ENCODE measurements at places on chromosomes 3 and 15.

- DNase-seq, result no peak
Observed at GRCh38 chr3:184503647-184504046, 57.9 kb upstream of the EPHB3 start.

- DNase-seq, result no peak
Observed at GRCh38 chr3:193951859-193952258, 184.1 kb upstream of the HES1 start.

- DNase-seq, result no peak
Observed at GRCh38 chr15:94910166-94910565, 678.8 kb downstream of the MCTP2 start.

GRCh38 chr3:77524463-77524862, 484.6 kb downstream of the ROBO2 start:
- DNase-seq, result no peak

- DNase-seq, result no peak
Observed at GRCh38 chr3:30658328-30659052, 52.1 kb downstream of the TGFBR2 start.

DNA sequence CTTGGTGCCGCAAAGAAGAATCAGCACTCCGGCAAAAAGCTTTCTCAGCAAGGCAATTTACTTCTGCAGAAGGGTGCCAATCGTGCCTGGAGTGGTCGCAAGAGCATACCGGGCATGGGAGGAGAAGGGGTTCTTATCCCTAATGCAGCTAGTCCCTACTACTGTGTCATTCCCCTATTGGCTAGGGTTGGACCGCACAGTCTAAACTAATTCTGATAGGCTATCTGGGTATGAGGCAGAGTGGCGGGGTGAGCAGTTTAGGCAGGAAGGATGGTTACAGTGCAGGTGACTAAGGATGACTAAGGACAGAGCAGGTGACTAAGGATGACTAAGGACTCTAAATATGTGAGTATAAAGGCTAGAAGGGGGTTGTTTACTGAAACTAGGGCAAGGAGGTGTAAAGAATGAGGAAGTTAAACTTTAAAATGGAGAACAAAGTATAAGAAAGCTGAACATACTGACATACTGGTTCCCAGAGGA, 52.9 kb downstream of the PGBD4 start:
- DNase-seq, result no peak

DNA sequence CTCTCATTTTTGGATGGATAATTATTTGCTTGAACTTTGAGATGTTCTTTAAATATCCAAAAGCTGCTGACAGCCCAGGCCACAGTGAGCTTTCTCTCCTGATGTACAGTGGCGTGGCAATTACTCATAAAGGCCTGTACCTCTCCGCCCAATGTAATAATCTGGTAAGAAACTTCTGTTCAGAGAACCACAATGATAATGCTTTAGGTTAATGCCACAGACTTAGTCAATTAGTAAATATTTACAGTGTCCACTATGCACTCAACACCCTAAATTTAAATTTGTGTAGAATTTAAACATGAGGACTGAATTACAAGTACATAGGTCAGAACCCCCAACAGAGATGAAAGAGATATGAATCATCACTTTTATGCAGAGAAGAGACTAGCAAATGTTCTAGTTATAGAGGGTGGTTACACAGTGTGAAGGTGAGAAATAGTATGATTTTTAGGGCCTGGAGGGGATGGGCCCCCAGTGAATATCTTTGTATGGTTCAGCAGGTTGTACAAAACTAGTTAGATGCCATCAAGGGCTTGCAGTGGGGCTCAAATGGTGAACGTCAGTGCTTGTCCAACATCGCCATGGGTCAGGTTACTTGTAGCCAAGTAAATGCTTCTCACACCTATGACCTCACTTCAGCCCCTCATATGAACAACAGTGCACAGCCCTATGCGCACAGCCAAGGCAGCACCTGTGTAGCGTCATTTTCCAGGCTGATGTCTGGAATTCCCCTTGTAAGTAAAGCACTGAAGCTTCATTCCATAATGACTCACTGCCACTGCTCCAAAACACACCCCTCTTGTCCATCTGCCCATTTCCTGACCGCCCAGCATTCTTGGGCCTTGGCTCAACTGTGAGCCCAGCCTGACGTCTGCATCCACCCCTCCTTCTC, 13.3 kb downstream of the ABHD2 start:
- no peak for DNase-seq

DNA sequence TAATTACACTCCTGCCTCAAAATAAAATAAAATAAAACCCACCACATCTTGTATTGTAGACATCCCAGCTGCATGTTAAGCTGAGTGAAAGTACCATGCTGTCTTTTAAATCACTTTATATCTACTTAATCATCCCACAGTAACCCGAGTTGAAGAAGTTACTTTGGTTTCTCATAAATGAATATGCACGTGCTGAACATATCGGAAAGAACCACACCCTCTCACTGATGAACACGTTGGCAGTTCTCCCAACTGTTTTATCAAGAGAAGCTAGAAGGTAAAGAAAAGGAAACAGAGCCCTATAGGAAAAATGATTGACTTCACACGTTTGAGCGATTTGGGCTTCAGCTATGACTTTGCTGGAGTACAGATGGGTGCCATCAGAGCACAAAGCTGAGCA, 15.9 kb upstream of the TM4SF19 start:
- DNase-seq, result no peak

GRCh38 chr15:88918738-88919137, 5.6 kb upstream of the MFGE8 start:
- no peak for DNase-seq
